ENCODE measurements at places on chromosomes 5 and 9.

DNA sequence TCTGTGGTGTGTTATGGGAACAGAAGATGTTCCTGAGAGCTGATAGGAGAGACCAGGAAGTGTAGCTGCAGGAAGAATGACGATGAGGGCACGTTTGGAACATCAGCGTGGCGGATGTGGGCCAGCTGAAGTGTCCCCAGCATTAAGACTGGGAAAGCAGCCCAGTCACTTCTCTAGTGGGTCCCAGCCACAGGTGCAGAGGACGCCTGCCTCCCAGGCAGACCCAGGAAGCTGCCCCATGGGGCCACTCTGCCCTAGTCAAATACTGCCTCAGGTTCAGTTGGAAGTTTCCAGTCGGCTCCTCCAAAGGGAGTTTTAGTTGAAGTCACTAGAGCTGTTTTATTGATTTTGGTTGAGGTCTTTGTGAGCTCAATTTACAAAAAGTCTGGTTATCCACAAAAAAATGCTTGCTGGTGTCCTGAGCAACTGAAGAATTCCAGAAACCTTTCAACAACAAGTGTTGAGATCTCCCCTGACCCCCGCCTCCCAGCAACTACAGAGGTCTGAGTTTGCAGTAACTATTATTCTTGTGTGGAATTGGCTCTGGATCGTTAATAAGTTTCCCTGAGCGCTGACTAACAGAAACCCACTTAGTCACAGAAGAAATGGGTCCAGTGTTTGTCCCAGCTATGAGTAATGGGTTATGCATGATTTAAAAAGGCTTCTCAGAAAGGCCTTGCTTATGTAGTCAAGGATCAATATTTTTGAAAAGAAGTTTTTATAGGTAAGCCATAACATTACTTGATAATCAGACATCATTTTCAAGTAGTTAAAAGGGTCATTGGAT lies 294.1 kb downstream of the FANCC start:
- DNase-seq, result peak; percentile 79

GRCh38 chr9:112548836-112549595 lies 62.4 kb downstream of the KIAA1958 start:
- no peak for DNase-seq

DNA sequence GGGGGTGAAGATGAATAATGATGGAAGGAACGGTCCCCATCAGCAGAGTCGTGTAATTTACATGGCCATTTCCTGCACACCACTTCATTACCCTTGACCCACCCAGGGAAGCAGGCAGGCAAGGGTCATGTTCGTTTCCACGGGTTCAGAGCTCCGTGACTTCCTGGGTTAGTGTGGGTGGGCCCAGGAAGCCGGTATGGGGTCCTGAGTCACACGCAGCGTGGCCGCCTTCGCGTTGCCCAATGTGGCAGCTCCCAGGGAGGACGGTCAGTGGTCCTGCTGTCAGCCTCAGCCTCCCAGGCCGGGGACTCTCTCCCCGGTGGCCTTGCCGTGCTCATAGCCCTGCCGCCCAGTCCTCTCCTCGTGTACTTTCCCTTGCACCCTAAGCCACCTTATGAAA lies 5.1 kb upstream of the TERT start:
- no peak for DNase-seq

DNA sequence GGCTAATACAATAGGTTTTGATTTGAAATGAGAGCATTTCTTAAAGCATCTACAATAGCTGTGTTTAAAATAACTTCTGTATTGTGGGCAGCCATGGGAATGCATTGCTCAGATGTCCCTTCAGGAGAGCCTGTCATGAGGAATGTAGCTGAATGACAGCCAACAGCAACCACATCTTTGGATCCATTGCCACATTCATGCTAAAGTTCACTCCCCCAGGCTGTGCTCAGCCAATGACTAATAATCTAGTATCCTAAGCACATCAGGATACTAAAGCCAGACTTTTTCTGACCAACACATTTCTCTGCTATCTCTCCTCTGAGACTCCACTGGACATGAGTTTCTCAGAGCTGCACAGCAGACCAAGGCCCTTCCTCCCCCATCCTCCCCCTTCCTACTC lies 45.5 kb downstream of the HTR1A start:
- DNase-seq, result no peak

GRCh38 chr9:90099262-90099963 lies 494.6 kb downstream of the GADD45G start:
- no peak for DNase-seq

GRCh38 chr5:105877592-105877991 lies 1793.1 kb downstream of the EFNA5 start:
- no peak for DNase-seq

DNA sequence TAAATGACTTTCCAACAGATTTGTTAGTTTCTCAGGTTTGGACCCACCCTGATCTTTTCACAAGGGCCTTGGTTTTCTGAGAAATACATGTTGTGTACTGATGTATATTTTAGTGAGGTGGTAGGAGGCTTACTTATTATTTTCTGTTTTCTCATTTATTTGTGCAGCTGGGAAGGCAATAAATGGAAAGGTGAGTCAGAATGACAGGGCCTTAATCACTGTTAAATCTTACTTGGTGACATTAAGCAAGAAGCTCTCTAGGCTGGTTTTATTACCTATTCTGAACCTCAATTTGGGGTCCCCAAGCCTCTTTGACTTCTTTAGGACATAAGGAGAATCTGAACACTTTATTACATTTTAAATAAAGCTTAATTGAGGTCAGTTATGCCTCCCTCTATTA lies 214.0 kb upstream of the DAB2 start:
- peak; percentile 62 for DNase-seq

GRCh38 chr5:89662499-89662898 lies 747.1 kb downstream of the CETN3 start:
- DNase-seq, result no peak

GRCh38 chr5:73214996-73215395 lies 42.0 kb downstream of the TMEM174 start:
- DNase-seq, result no peak

- no peak for DNase-seq
Measured at GRCh38 chr9:113857875-113858274, 18.2 kb upstream of the ZNF618 start.

DNA sequence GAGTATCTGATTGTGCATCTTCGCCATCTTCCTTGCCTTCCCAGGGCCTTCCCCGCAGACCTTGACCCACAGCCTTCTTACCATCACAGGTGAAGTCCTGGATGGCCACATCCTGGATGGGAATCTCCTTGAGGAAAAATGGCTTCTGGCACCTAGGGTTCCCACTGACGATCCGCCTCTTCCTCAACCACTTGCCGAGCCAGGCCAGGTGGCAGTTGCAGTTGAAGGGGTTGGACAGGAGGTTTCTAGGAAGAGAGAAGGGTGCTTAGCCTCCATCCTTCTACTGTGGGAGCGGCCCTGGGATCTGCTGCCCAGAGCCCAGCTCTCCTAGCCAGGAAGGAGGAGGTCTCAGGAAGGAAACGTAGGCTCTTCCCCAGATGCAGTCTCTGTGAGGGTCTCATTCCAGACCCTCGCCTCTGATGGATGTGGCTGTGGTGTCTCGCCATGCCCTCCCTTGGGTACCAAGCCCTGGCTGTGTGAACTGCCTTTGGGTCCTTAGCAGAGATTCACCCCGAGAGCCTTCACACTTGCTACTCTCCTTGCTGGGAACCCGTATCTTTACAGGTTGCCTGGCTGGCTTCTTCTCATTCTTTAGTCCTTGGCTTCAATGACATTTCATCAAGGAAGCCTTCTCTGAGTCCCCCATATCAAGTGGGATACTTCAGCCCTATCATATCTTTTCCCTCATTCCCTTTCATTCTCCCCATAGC lies 170.4 kb upstream of the PANK3 start:
- DNase-seq, result no peak

GRCh38 chr9:81912135-81912534 lies 16.1 kb upstream of the SPATA31D4 start:
- DNase-seq, result no peak

Measured in foreskin fibroblast (primary cell).